ENCODE measurements at places on chromosomes 5 and 9.

- peak; percentile 24 for DNase-seq
Measured at GRCh38 chr9:2087500-2088313, 72.6 kb downstream of the SMARCA2 start.

DNA sequence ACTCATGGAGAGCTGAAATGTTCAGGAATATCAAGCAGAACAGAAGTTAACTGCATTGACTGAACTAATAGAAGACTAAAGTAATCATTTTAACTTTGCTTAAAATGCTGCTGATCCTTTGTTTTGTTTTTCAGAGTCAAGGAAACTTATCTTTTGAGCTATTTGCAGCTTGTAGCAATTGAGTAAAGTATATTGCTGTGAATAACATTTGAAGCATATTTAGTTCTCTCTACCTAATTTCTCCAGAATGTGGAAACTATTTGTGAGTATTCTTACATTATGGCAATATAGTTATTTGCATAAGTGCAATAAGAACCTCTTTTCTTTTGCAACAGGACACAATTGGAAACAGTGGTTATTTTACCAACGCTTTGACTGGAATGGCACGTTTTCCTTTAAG, 5.3 kb upstream of the SOX30 start:
- no peak for DNase-seq

DNA sequence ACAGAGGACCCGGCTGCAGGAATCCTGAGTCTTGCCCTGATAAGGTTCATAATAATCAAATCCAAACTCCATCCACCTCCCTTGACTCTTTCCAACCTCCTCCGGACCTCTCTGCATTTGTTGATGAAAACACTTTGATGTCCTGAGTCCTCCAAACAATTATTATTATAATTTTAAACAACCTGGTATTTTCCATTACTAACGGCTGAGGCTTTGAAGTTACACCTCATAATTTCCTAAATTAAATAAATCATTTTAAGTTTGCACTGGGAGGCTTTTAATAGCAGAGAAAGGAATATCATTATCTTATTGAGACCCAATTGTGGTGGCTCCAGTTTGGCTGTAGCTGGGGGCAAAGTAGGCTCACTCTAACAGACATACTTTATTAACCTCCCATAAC, 9.5 kb downstream of the MSX2 start:
- DNase-seq: no peak

DNA sequence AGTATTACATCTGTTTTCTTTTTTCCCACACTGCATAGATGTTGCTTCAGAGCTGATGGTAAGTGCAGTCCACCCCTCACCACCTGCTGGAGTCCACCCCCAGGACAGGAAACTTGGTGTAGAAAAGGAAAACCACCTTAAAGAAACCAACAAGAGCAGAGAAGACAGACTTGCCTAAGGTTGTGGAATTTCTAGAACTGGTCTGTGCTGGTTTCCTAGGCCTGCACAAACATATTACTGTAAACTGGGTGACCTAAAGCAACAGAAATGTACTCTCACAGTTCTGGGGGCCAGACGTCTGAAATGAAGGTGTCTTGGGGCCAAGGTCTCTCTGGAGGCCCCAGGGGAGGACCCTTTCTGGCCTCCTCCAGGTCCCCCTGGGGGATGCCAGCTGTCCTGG, 293.4 kb upstream of the IRX1 start:
- no peak for DNase-seq

GRCh38 chr5:15013654-15014463, 142.3 kb upstream of the ANKH start:
- no peak for DNase-seq

DNA sequence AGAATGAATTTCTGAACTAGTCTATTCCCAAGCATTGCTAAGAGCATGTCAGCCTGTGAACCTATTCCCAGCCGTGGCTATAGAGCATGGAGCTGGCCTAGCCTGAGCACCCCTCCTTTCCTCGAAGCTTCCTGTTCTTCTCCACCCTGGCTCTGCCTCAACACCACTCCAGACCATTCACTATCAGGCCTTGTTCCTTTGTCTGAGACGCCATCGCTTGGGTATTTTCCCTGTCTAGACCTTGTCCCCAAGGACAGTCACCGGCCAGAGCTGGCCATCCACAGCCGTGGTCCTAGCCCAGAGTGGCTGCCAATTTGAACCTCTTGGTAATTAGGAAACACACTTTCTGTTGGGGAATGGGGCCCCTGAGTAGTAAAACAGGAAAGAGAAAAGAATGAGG, 105.8 kb downstream of the LIFR start:
- DNase-seq: no peak

- DNase-seq: no peak
Measured at GRCh38 chr5:28374492-28374967, 1336.1 kb upstream of the CDH9 start.

- no peak for DNase-seq
Measured at GRCh38 chr9:121634329-121635261, 16.8 kb upstream of the DAB2IP start.

GRCh38 chr9:16303506-16303905, 567.0 kb downstream of the BNC2 start:
- no peak for DNase-seq

DNA sequence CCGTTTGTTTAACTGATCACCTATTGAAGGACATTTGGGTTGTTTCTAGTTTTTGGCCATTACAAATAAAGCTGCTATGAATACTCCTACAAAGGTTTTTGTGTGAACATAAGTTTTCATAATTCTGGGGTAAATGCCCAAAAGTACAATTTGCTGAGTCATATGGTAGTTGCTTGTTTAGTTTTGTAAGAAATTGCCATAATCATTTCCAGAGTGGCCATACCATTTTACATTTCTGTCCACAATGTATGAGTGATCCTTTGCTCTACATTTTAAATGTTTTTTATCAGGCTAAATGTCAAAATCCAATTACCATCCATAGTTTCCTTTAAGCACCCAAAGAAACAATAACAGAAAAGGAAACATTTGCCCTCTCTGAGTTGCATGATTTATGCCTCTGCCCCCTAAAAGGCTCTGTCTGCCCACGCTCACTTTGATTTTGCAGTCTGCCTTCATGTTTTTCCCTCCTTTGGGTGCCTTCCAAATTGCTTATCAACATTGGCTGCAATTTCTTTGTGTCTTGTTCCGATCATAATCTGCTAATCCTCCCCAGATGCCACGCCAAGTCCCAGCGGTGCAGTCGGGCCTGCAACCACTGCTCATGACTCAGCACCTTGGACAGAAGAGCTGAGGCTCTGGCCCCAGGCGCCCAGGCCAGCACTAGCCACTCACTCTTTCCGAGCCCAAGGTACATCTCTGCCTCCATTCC, 339.2 kb downstream of the PIK3R1 start:
- no peak for DNase-seq

DNA sequence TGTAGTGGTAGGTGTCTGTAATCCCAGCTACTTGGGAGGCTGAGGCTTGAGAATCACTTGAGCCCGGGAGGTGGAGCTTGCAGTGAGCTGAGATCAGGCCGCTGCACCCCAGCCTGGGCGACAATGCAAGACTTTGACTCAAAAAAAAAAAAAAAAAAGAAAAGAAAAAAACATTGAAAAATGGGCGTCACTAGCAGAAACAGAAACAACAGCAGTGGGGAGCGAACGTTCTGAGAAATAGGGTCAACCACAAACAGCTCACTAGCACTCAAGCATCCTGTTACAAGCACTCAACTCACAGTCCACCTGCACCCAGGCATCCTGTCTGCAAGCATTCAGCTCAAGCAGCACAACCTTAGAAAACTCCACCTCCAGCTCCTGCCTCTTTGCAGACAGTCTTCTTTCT, 17.2 kb downstream of the TRIM14 start:
- DNase-seq: peak; percentile 57

DNA sequence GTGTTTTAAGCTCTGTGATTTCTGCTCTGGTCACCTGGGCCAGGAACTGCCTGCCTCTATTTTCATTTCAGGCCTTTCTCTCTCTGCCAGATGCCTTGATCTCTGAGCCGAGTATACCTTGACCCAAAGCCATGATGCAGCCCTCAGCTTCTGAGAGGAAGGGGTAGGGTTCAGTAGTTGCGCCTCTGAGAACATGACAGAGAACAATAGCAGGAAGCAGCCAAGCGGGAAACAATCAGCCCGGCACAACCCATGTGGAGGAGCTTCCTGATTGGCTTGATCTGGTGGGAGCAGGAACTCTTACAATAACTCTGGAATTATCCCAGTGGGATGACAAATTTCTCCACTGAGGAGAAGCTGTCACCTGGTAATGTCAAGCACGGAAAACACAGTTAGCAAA, 127.4 kb downstream of the PALM2AKAP2 start:
- DNase-seq: no peak

DNA sequence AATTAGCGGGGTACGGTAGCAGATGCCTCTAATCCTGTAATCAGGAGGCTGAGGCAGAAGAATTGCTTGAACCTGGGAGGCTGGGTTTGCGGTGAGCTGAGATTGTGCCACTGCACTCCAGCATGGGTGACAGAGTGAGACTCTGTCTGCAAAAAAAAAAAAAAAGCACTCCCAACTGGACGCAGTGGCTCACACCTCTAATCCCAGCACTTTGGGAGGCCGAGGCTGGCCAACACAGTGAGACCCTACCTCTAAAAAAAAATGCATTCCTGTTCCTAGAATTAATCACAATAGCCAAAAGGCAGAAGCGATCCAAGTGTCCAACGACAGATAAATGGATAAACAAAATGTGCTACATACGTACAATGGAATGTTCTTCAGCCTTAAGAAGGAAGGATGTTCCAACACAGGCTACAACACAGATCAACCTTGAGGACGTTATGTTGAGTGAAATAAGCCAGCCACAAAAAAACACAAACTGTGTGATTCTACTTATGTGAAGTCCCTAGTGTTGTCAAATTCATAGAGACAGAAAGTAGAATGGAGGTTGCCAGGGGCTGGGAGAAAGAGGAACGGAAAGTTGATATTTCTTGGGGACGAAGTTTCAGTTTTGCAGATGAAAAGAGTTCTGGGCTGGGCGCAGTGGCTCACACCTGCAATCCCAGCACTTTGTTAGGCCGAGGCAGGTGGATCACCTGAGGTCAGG, 13.8 kb downstream of the FAM78A start:
- no peak for DNase-seq

- no peak for DNase-seq
Measured at GRCh38 chr5:138506370-138507306, 36.4 kb downstream of the ETF1 start.

GRCh38 chr5:59813761-59814536, 79.6 kb downstream of the PDE4D start:
- DNase-seq: no peak

GRCh38 chr9:8025551-8025950, 226.0 kb upstream of the DMAC1 start:
- no peak for DNase-seq

DNA sequence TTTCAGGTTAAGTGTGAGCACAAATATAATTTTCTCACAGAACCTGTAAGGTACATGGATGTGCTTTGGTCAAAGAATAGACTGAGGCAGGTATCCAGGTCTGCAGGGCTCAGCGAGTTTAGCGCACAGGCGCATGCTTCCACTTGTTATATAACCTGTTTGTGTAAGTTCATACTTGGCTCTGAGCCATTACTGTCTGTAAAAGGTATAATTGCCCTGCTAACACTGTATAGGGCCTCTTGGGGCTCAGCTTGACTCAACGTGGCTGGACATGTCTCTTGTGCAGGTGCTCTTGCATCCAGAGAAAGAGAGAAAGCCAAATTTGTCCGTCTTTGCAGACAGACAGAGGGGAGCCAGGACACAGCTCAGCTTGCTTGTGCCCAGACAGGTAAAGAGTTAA, 759.6 kb downstream of the MTRR start:
- DNase-seq: no peak

DNA sequence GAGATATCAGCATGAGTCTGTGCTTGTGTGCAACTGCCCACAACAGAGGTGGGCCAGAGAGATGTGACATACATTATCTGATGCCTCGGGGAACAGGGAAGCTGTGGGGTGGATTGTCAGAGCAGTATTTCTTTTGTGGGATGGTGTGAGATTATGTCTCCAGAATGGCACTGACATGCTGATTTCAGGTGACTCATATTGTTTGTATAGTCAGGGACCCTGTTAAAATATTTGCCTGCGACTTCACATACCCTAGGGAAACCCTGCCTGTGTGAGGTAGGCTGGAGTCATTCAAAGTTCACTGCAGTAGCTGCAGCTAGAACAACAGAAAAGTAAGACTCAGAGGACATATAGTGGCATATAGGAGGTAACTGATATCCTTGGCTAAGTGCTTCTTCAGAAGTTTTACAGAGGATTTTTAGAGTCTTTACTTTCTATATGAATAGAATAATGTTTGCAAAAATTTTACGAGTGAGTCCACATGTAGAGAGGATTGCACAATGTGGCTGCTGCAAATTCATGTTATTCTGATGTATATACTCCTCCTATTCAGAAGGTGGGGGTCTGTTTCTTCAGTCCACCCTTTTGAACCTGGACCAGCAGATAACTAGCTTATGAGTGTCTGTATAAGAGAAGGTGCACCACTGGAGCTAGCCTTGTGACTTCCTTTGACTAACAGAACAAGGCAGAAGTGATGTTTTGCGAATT, 89.3 kb downstream of the MACIR start:
- no peak for DNase-seq

DNA sequence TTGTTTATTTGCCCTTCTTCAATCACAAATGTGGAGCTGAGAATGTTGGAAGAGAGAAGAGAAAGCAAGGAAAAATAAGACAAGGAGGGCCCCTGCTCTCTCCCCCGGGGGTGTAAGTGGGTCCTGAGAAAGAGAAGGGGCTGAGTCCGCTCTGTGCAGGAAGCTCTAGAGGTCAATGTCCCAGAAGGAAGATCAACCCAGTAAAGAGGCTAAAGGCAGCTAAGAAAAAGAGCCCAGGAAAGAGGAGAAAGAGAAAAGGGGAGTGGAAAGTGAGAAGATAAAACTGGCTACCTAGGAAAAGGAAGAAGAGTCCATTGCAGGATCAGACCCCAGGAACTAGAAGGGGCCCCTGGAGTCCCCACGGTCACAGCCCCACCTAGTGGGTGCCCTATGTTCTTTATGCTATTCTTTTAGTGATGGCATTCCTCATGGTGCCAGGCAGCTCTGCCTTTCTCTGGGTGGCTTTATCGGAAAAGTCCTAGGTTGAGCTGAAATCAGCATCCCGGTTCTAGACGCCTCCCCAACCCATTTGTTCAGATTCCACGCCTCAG, 583.4 kb downstream of the ACTL7B start:
- no peak for DNase-seq

DNA sequence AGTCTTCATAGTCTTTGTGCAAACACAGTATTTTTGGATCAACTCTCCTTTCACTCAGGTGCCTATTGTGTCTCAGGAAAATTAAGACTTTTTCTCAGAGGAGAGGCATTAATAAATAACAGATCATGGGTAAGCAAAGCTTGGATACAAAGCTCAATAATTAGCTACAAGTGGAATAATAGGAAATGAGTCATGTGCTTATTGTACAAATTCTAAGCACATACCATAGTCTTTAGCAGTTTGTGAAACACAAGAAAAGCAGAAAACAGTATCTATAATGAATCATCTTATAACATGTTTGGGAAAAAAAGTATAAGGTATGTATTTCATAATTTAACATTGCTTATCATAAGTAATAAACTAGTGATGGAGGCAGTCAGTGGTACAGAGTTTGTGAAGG, 477.0 kb downstream of the CDH10 start:
- no peak for DNase-seq

GRCh38 chr9:2126331-2126803, 111.2 kb downstream of the SMARCA2 start:
- DNase-seq: no peak

- no peak for DNase-seq
Measured at GRCh38 chr5:121937762-121938161, 24.0 kb upstream of the SRFBP1 start.

GRCh38 chr5:52661903-52662595, 125.7 kb upstream of the ITGA1 start:
- no peak for DNase-seq
